Stimulated activated CD8-positive, alpha-beta memory T cell treated with anti-CD3 and anti-CD28 coated beads, Interleukin-4, amount 100 ng/mL, for 1 hour (primary cell): ENCODE measurements at places on chromosomes 2 and 18.

DNA sequence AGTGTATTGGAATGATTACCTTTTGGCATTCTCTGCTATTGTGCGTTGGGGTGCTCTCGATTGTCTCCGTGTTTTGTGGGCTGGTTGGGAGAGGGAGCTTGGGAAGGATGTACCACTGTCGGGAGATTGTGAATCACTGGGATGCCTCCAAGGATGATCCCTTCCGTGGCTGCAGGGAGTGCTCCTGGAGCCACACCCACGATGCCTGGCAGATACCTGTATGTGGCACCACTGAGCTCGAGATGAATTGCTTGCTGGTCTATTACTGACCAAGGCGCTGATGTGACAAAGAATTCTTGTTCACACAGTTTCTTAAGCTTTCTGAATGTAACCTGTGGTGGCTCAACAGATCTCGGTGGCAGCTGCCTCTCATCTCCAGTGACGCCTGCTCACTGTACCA, 159.7 kb upstream of the LHCGR start:
- no peak for DNase-seq

- no peak for DNase-seq
Measured at GRCh38 chr18:26488417-26489009, 59.8 kb downstream of the KCTD1 start.

GRCh38 chr2:223995569-223995968, 38.3 kb downstream of the MRPL44 start:
- no peak for DNase-seq

DNA sequence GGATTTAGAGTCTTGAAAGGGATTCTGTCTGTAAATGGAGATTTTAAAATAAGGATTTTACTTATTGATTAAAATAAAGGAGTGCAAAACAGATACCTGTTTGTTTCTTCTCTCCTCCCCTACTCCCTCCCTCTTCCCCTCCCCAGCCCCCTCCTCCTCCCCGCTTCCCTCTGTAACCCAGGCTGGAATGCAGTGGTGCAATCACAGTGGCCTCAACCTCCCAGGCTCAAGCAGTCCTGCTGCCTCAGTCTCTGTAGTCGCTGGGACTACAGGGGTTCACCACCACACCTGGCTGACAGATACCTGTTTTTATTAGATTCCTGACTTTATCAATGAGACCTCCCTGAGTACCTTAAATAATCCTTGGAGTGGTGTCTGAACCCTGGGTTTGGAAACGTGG, 57.1 kb downstream of the OXER1 start:
- no peak for DNase-seq

- no peak for DNase-seq
Measured at GRCh38 chr18:11322716-11323115, 173.3 kb upstream of the PIEZO2 start.

- no peak for DNase-seq
Measured at GRCh38 chr2:114450639-114451038, 8.2 kb downstream of the DPP10 start.

DNA sequence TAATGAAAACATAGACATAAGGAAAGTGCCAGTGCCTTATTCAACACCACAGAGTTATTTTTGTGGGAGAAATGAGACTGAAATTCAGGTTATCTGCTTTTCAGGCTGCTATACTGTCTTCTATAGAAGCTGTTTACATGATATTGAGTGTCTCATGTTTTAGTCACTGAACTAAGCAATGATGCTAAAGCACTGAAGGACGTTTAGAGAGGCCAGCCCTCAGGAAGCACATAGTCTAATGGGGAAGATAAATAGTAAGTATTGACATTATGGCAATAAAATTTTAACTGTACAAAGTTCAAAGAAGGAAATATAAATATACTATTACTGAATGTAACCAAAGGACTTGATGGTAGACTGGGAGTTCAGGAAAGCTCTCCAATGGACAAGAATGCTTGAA, 186.4 kb upstream of the ZC3H15 start:
- no peak for DNase-seq

- no peak for DNase-seq
Measured at GRCh38 chr2:156147594-156148330, 184.8 kb downstream of the NR4A2 start.

GRCh38 chr2:164792316-164793170, 49.1 kb downstream of the COBLL1 start:
- no peak for DNase-seq

GRCh38 chr2:23661276-23662050, 265.5 kb downstream of the ATAD2B start:
- no peak for DNase-seq

DNA sequence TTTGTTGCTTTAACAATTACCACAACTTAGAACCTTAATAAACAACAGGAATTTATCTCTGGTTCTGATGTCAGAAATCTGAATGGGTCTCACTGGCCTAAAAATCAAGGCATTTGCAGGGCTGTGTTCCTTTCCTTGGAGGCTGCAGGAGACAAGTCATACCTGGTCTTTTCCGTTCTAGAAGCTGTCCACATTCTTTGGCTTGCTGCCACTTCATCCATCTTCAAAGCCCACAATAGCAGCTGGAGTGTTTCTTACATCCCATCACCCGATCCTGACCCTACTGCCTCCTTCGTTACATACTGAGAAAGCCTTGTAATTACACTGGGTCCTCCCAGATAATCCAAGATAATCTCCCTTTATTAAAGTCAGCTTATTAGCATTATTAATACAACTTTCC, 18.1 kb downstream of the NETO1 start:
- no peak for DNase-seq

GRCh38 chr2:228938629-228939028, 332.5 kb downstream of the PID1 start:
- no peak for DNase-seq

GRCh38 chr2:84674586-84674985, 158.3 kb downstream of the DNAH6 start:
- DNase-seq, result no peak

DNA sequence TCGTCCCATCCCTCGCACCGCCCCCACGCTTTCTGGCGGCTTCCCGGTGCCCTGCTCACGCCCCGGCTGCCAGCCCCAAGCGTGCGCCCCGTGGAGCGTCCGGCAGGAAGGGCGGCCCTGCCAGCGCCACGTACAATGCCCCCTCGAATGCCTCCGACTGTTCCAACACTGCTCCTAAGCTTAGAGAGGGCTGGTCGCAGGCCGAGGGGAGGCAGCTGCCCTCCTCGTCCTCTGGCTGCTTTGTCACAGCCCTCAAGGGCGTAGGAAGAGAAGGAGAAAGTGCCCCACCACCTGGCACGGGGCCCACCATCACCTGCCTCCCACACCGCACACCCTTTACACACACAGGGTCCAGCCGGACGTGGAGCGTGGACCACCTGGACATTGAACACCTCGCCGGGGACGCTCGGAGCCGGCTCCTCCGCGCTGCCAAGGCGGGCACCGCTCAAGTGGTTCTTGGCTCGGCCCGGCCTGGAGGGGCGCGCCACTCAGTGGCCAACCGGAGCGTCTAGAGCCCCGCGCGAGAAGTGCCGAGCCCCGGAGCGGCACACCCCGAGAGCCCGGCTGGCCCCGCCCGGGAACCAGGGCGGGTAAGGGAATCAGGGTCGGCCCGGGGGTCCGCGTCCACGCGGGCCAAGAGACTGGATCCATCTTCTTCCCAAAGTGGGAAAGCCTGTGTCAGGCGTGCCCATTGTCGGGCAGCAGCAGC, 830 bp downstream of the DNER start:
- no peak for DNase-seq

- no peak for DNase-seq
Measured at GRCh38 chr2:20093263-20094141, 42.1 kb upstream of the LAPTM4A start.

DNA sequence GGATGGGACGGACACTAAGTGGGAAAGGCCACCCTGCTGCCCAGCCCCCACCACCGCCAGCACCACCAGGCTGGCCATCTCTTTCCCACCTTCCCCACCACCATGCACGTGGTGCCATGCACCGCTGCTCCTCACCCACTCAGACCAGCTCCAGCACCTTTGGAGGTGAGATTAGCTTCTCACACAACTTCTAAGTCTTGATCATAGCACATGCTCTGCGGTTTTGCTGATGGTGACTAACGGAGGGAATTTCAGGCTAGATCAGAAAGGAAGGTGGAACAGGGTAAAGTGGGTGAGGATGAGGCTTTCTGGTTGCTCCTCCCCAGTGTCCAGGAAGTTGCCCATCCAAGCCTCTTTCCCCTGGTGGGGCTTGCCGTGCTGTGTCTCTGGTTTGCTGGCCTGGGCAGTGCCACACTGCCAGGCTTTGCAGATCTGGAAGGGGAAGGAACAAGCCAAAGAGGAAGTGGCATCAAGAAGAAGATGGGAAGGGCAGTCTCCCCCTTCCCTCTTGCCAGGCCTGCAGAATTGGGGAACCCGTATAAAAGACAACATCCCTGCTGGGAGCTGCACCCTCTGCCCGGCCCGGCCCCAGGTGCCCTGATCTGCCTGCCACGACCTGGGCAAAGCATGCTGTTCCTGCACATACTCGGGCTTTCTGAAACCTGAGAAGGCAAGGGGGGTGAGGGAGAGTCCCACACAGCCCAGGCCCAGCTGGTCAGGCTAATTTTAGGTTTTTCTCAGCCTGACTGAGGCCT, 44.3 kb upstream of the CAB39 start:
- no peak for DNase-seq

- no peak for DNase-seq
Measured at GRCh38 chr2:120999377-121000097, 263.9 kb downstream of the GLI2 start.

- no peak for DNase-seq
Measured at GRCh38 chr2:38572167-38572566, 30.6 kb downstream of the HNRNPLL start.

DNA sequence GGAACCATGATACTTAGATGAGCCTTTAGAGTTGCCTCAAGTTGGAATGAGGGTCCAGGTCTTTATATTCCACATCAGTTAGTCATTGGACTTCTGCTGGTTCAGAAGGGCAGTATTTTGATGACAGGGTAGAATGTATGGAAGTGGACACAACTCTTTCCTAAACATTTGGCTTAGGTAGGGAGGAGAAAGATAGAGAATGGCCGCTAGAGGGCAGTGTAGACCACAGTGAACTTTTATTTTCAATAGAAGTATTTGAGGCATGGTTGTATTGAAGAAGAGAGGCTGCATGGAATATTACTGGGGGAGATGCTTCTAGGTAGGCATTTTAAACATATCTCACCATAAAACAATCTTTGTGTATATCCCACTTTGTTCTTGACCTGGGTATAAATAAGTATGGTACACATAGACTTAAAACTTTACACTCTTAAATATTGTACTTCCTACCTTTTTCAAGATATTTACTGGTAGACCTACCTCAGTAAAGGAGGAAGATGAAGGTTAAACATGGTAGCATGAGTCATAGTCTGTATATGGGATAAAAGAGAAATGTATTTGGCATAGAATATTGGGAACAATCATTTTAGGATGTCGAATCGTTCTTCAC, 497.6 kb upstream of the FAM98A start:
- no peak for DNase-seq

GRCh38 chr2:149597668-149598326, 10.2 kb upstream of the MMADHC start:
- DNase-seq, result no peak

- no peak for DNase-seq
Measured at GRCh38 chr2:24435391-24436316, 55.4 kb upstream of the NCOA1 start.

- no peak for DNase-seq
Measured at GRCh38 chr2:2879071-2879470, 498.5 kb downstream of the EIPR1 start.

DNA sequence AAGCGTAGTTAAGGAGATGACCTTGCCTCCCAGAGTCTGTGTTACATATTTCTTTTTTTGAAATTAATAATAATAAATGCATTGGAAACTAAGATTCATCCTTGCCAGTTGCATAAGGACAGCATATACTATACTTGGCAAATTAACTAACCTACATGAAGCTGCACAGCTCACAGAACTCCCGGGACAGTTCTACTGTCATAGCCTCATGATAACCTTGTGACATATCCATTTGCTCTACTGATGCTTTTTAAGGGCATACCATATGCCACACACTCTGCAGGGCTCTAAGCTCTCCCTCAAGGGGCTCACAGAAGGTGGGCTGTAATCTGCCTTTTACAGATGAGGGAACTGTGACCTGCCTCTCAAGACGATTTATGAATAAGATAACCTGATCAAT, 3.8 kb downstream of the ITGB1BP1 start:
- DNase-seq, result no peak

- DNase-seq, result no peak
Measured at GRCh38 chr2:76275788-76276187, 565.1 kb upstream of the GCFC2 start.

DNA sequence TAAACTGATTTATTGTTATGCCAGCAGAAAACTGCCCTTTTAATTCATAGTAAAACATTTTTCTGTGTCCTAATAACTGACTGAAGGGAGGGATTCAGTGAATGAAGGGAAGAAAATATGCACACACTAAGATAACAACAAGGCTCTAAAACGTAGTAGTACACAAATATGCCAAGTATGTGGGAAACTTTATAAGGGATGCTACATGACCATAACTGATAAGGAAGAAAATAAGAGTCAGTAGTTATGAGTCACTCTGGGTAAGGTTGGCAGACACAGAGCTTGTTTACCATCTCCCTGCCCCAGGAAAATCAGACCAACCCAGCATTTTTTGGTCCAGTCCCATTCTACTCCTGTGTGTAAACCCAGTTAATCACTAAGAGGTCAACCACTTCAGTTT, 124.2 kb downstream of the RPRM start:
- no peak for DNase-seq

DNA sequence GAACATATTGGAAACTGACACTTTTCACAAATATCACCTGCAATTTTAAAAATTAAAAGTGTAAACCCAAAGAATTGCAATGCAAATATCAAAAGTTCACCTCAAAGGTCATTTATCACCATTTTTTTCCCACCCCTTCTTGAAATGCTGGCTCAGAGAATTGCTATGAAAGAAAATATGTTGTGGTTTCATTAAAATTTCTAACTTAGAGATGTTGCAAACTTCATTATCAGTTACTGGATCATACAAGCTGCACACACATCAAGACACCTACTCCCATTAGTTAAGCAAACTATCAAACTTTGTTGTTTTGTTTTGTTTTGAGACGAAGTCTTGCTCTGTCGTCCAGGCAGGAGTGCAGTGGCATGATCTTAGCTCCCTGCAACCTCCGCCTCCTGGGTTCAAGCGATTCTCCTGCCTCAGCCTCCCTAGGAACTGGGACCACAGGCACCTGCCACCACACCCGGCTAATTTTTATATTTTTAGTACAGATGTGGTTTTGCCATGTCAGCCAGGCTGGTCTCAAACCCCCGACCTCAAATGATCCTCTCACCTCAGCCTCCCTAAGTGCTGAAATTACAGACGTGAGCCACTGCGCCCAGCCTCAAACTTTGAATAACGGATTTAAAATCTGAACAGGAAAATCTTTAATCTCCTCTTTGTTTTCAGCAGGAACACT, 37.0 kb downstream of the STK39 start:
- no peak for DNase-seq

DNA sequence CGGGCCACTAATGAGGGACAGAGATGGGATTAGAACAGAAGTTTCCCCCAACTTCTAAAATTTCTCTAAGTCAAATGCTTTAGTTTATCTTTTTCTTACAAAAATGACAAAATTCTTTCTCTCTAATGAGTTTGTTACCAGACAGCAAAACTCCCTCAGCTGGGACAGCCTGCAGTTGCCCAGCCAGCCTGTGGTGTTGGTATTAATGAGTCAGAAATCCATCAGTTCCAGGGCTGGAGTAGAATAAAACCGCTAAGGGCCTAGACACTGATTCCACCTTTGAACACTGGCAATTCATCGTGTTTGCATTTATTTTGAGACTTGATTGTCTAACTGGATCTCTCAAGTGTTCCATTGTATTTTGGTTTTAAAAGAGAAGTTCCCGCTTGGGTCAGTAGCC, 38.3 kb upstream of the SMAD2 start:
- no peak for DNase-seq
